Central memory CD8-positive, alpha-beta T cell (primary cell): ENCODE measurements at places on chromosomes 6 and 20.

- no peak for DNase-seq
These were observed 29.8 kb upstream of the TCP11 start for GRCh38 chr6:35170891-35171290.

GRCh38 chr20:39268491-39268951 is 306.4 kb downstream of the DHX35 start:
- DNase-seq, result no peak

GRCh38 chr20:20772497-20773085 is 60.1 kb upstream of the RALGAPA2 start:
- no peak for DNase-seq

DNA sequence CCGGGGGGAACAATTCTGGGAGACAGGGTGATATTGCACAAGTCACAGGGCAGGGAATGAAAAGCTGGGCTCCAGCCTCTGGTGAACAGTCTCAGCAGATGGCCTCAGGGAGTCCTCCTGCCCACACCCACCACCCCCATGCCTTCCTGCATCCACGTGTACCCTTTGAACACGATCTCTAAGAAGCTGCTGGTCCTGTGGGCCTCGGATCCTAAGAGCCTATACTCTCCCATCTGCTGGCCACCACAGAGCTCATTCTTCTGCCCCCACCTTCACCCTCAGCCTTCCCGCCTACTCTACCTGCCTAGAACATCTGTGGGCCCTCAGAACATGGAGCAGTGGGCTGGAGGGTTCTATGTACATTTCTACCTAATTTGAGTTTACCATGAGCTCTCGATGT is 60.3 kb downstream of the TRERF1 start:
- no peak for DNase-seq

DNA sequence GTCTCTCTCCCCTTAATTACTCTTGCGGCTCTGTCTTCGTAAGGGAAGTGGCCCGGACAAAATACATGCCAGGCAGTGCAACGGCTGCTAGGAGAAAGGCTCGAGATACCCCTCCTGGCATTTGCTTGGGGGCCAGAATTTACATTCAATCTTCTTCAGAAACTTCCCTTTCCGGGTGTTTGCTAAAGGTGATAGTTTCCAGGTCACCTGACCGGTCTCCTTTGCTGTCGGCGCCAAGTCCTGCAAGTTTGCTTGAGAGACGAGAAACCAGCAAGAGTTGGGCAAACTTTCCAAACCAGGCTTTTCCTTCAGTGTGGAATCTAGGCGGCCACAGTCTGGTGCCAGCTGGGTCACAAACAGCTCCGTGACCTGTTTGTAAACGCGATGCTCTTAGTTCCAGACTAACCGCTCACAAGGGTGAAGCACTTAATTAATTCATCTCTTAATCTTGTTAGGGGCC is 563 bp upstream of the SRSF3 start:
- peak; percentile 34 for DNase-seq

DNA sequence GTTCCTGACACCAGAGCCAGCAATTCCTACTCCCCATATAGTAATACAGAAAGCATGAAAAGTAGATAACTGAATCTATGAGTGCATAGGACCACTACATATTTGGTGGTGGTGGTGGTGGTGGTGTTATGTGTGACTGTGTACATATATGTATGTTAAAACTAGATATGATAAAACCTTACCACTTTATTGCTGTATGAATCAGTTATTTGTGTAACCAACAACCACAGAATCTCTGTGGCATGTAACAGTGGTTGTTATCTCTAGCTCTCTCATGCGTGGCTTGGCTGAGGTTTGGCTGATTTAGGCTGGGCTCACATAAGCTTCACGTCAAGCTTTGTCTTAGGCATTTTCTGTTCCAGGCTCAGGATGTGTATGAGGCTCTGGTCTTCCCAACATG is 55.7 kb downstream of the PLCB1 start:
- DNase-seq, result no peak

- DNase-seq, result no peak
These were observed 144.3 kb downstream of the ADGRB3 start for GRCh38 chr6:68779366-68779765.

DNA sequence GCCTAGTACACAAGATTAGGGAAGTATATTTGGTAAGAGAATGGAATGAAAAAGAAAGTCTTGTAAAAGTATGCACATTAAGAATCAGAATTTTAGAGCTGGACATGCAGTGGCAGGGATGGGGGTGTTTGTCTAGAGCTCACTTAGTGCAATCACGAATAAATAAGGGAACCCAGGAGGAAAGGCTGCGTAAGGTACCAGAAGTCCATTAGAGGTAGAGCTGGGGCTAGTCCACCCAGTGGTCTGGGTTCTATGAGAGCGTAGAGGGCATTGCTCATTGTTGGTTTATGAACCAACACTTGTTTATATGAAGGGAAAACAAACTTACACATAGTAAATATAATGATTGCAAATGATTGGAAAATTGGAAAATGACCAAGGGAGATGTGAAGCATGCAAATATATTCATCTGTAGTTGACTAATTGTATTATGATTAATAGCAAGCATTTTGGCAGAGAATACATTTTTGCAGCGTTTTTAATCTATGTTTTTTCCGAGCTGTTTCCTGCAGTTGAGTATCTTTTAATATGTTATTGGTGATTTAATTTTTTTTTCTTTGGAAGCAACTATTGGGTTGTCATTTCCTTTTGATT is 3.2 kb downstream of the CDC40 start:
- no peak for DNase-seq

DNA sequence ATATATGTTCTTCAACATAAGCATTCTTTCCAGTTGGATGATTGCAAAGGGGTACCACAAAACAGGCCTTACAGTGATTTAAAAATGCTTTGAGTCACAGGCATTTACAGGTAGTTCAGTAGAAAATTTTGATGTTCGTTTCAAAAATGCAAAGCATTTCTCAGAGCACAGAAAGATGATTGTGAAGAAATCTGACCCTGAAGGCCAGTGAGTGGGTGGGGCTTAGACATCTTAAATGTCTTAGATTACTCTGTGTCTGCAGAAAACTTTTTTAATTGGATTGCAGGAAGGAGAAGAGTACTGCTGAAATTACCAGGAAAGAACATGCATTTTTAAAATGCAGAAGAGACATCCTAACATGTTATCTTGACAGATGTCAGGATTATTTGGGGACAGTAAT is 268.3 kb downstream of the CDKAL1 start:
- DNase-seq, result no peak

GRCh38 chr6:12791371-12791770 is 74.8 kb downstream of the PHACTR1 start:
- no peak for DNase-seq

GRCh38 chr20:32289661-32290431 is 12.4 kb downstream of the KIF3B start:
- no peak for DNase-seq

- no peak for DNase-seq
These were observed 11.4 kb downstream of the TAF11 start for GRCh38 chr6:34876472-34876871.

GRCh38 chr20:60298647-60299046 is 340.4 kb downstream of the CDH26 start:
- DNase-seq, result no peak

DNA sequence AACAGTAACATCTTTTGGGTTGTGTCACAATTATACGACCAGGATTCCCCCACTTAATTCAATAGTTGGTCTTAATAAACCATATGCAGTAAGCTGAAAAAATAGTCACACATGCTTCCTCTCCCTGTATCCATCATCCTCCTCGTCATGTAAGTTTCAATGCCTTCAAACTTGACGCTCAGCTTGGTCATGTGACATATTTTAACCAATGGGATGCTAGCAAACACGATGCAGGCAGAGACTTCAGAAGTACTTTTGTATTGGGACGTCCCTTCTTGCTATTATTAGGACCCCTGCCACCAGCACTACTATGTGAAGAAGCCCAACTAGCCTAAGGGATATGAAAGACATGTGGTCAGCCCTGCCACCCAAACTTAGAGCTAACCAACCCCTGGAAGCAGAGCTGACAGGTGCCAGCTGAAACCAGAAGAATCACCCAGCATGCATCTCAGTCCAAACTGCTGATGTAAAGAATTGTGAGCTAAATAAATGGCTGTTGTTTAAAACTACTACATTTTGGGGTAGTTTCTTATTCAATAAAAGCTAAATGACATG is 49.3 kb downstream of the CGA start:
- DNase-seq, result no peak

GRCh38 chr6:163392533-163392932 is 22.0 kb upstream of the QKI start:
- no peak for DNase-seq

GRCh38 chr20:6044115-6044514 is 9.7 kb downstream of the LRRN4 start:
- DNase-seq, result no peak

DNA sequence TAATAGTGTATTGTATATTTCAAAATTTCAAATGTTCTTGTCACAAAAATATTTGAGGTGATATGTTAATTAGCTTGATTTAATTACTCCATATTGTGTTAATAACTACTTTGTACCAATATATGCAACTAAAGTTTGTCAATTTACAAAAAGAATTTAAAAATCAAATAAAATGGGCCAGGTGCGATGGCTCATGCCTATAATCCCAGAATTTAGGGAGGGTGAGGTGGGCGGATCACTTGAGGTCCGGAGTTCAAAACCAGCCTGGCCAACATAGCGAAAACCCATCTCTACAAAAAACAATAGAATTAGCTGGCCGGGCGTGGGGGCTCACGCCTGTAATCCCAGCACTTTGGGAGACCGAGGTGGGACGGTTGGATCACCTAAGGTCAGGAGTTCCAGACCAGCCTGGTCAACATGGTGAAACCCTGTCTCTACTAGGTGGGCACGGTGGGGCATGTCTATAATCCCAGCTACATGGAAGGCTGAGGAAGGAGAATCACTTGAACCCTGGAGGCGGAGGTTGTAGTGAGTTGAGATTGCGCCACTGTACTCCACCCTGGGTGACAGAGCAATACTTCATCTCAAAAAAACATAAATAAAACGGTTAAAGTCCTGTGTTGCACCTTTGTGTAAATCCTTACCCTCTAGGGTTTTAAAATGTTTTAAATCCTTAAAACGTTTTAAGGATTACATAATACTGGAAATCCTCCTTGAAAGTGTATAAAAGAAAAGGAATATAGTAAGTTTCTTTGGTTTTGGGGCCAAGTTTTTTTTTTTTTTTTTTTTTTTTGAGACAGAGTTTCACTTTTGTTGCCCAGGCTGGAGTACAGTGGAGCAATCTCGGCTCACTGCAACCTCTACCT is 4.0 kb downstream of the HSPA1B start:
- DNase-seq, result no peak

GRCh38 chr20:43055181-43055884 is 134.4 kb downstream of the PTPRT start:
- DNase-seq, result no peak

GRCh38 chr20:18428490-18429173 is 38.2 kb downstream of the DZANK1 start:
- no peak for DNase-seq

DNA sequence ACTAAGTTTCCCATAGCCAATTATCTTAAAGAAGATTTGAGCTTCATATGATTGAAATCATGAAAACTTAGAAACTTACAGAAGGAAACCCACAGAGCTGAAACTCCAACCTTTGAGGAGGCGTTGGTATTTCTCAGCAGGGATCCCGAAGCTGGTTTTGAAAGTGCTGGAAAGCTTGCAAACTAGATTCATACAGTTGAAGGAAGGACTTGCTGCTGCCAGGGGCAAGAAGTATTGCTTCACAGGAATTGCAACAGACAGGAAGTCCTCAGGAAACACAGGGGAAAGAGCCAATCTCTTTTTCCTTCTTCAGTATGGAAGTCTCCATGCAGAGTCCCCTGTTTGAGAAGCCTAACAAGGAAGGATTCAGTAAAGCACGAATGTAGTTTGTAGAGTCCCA is 419.7 kb downstream of the CD109 start:
- DNase-seq, result no peak

DNA sequence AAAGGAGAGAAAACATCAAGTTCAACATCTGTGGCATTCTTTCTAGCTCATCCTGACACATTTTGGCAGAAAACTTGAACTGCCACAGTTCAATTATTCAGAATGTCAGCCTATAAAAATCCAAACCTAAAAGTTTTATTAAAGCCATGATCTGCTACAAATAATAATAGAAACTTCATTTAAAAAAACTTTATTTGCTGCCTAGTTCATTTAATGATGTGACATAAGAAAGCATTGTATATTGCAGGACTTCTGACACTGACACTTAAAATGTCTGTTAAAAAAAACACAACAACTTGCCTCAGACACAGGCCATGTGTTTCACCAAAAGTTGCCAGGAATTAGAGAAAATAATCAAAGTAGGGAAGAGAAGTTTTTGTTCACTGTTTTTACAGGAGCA is 88.3 kb upstream of the HTR1E start:
- DNase-seq, result no peak

GRCh38 chr6:108030211-108030610 is 44.3 kb downstream of the OSTM1 start:
- no peak for DNase-seq

GRCh38 chr6:142824426-142824825 is 120.5 kb downstream of the HIVEP2 start:
- DNase-seq, result no peak

DNA sequence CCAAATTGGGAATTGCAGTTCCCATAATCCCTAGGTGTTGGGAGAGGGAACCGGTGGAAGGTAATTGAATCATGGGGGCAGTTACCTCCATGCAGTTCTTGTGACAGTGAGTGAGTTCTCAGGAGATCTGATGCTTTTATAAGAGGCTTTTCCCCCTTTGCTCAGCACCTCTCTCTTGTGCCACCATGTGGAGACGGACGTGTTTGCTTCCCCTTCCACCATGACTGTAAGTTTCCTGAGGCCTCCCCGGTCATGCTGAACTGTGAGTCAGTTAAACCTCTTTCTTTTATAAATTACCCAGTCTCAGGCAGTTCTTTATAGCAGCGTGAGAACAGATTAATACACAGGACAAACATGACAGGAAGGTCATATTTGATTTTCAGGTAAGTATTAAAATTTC is 25.3 kb upstream of the HECA start:
- no peak for DNase-seq

- DNase-seq, result no peak
These were observed 28.0 kb upstream of the MLIP start for GRCh38 chr6:54083287-54083686.

DNA sequence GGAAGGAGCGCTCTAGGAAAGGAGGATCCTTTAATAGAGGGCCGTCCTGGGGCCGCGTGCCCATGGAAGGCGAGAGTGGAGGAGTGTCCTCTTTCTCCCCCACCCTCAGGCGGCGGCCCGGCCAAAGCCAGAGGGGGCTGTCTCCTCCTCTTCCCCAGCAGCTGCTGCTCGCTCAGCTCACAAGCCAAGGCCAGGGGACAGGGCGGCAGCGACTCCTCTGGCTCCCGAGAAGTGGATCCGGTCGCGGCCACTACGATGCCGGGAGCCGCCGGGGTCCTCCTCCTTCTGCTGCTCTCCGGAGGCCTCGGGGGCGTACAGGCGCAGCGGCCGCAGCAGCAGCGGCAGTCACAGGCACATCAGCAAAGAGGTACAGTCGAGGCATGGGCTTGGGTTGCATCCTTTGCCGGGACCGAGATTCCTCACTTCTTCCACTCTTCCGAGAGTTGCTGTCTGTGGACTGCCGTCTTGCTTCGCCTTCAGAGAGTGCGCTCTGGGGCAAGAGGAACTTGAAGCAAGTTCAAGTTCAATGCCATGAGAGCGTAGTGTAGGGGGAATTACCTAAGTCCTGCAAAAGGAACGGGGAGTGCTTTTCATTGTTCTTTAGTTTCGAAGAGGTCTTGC is at the start of gene LAMA2:
Gene LAMA2 (plus strand): TSS at position 148 of the 621 bp plus-strand sequence. CDS start 108 bp downstream, at position 256.
- no peak for DNase-seq
